ENCODE measurements at places on chromosomes 7 and 10.
A peak's percentile ranks its signal among the peaks of the same experiment; 100 is the strongest.

GRCh38 chr10:50421026-50421719, 169.9 kb upstream of the ASAH2 start:
- DNase-seq, result no peak

DNA sequence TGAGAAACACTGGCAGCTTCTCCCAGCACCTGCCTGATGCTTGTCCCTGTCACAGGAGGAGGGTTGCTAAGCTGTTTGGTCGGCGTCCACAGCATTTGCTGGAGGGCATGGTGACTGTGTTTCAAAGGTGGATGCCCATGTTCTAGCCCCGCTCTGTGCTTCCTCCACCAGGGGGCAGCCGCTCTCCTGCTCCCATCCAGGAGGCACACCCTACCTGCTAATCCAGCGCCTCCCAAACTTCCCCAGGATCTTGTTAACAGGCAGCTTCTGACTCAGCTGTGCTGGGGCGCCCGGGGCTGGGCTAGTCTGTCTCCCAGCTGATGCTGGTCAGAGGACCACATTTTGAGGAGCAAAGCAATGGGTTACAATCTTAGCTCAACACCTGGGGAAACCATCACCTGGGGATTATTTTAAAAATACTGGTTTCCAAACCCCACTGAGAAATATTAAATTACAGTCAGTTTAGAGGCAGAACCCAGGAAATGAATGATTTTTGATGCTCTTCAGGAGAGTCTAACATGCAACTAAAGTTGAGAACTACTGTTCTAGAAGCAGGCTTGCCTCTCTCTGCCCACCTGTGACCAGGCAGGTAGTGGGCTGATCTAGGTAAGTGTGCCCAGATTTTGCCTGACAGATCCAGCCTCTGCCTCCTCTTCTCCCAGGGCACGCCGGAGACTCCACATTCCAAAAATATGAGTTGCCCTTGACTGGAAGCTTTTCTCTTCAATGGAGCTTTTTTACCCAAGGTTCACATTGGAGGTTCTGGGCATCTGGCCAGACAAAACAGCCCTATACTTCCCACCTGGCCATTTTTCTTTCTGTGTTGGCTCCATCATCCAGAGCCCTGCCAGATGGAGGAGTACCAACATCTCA, 92.7 kb upstream of the GPR26 start:
- DNase-seq, result no peak

GRCh38 chr7:152887778-152888177, 128.2 kb downstream of the ACTR3B start:
- DNase-seq, result no peak

- no peak for DNase-seq
These were observed 175.6 kb downstream of the TCF7L2 start for GRCh38 chr10:113125612-113126011.

- DNase-seq, result no peak
These were observed 79.6 kb downstream of the OR13A1 start for GRCh38 chr10:45235798-45236220.

GRCh38 chr10:122078326-122078725, 89.4 kb downstream of the TACC2 start:
- DNase-seq, result no peak

GRCh38 chr7:20185988-20186387, 31.2 kb downstream of the MACC1 start:
- DNase-seq, result no peak

- DNase-seq, result no peak
These were observed 101.0 kb downstream of the LRMDA start for GRCh38 chr10:75532253-75532924.

GRCh38 chr7:156621652-156622051, 18.9 kb upstream of the RNF32 start:
- DNase-seq, result no peak

DNA sequence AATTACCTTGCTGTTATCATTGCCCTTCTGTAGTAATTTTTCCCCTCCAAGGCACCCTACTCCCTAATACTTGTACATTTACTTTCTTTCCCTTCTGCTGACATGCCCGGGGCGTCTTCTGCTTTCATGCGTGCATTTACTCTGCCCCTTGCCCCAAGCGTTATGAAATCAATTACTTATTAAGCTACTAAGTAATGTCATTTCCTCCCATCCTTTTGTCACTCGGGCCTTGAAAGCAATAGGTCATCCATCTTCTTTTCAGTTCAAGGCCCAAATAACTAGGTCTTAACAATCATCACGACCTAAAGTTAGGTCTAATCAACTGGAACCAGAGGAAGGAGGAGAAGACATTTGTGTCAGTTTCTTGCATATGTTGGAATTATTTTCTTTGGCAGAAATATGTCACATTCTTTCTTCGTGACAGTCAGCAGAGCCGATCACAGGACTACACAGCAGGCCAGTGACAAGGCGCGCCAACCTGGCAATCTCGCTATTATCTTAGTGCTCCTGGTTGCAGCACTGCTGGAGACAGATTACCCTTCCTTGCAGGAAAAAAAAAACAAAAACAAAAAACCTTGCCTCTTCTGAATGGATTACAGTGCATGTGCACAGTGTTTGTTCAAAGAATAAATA, 179.2 kb downstream of the RELN start:
- no peak for DNase-seq

DNA sequence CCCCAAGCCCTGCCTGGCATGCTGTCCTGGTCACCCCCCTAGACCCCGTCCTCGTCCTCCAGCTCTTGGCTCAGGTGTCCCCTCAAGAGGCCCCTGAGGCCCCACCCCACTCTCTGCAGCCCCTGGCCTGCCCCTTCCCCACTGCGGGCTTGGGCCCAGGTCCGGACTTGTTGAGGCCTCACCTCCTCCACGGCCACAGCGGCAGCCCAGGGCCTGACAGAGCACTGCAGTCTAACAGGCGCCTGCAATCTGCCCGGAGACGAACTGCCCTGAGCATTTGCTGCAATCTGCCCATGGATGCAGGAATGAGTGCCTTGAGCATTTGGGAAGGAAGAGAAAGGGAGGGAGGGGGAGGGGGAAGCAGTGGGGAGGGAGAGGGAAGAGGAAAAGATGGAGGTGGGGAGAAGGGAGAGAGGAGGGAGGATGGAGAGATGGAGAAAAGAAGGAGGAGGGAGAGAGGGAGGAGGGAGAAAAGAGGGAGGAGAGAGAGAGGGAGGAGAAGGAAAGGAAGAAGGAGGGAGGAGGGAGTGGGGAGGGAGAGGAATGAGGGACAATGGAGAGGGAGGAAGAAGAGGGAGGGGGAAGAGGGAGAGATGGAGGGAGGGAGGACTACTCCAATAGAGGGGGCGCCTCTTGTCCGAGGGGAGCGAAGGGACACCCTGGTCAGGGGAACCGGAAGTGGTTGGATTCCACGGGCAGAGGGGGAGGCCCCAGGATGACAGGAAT, 73.9 kb downstream of the PDGFA start:
- DNase-seq, result no peak

GRCh38 chr7:111540199-111540815, 22.0 kb downstream of the IMMP2L start:
- peak; percentile 39 for DNase-seq

GRCh38 chr7:69654849-69655707, 56.8 kb downstream of the AUTS2 start:
- peak; percentile 79 for DNase-seq

DNA sequence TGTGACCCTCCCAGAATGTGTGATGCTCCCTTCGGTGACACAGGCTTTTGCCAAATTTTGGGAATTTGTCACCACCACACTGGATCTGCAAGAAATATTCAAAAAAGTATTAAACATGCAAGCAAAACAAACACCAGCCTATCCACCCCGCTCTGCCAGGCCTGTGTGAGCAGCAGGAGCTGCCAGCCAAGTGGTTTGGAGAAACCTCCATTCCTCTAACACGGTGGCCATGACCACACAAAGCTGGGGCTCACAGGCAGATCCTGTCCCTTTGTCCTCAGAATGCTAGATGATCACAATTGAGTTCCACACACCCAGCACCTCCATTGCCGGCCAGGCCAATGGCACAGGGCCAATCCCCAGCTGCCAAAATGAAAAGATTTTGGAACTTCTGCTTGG, 261.9 kb upstream of the PPP2R2D start:
- no peak for DNase-seq

- DNase-seq, result no peak
These were observed 266.9 kb downstream of the TNS3 start for GRCh38 chr7:47314728-47315607.

- DNase-seq, result no peak
These were observed 129.9 kb downstream of the NOC3L start for GRCh38 chr10:94232711-94233383.

DNA sequence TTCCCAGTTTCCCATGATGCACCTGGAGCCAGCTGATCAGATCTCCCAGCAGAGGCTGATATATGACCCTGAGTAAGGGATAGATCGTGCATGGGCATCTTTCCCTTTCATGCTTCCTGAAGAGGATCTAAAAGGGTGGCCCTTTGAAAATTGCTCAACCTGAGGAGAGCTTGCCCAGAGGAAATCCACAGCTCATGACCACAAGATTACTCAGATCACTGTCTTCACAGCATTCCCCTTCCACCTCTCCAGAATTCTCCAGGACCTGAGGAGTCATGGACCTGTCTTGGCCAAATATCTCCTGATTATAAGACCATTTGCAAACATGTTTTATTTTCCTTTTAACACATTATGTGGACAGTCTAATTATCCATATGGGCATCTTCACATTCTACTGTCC, 328.1 kb downstream of the LHFPL3 start:
- no peak for DNase-seq

DNA sequence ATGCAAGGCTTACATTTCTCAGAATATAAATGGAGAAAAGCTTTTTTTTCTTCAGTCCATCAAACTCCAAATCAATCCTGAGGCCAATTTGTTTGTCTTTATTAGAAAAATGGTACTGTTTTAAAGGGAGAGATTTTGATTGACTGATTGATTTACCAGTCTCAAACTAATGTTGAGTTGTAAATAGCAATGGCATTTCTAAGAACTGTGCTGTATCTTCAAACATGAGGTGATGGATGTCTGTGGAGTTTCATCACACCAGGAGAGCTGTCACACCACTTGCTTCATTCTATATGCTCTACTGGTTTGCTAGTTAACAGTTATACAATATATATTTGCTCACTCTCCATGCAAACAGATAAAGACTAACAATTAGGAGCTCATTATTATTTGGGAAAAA, 39.0 kb upstream of the LRRTM3 start:
- DNase-seq, result no peak

DNA sequence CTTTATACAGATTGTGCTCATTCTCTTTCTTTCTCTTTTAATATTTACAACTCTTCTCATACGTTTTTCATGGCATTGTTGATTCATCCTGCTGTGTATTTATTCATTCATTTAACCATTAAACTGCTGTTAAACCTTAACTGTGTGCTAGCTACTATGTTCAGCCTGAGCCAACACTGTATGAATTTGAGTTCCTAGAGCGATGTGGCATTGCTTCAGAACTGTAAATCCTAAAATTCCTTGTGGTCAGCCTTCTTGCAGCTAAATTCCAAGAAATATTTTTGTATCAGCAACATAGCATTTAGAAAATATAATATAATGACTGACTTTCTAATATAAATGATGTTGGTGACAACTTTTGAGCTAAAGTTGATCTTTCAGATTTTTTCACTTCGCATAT, 184.7 kb upstream of the FZD1 start:
- no peak for DNase-seq

DNA sequence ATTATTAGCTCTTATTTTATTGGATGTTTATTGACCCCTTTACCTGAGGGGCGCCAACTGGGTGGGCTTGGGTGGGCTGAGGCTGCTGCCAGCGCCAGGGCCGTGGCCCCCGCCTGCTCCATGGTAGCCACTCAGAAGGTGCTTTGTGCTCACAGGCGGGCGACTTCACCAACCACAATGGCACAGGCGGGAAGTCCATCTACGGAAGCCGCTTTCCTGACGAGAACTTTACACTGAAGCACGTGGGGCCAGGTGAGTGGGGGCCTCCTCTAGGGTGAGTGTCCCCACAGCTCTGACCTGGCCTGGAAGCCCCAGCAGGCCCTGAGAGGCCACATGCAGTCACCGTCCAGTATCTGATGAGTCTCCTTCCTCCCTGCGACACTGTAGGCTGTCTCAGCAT, 4.1 kb downstream of the PPIF start:
- DNase-seq, result no peak

DNA sequence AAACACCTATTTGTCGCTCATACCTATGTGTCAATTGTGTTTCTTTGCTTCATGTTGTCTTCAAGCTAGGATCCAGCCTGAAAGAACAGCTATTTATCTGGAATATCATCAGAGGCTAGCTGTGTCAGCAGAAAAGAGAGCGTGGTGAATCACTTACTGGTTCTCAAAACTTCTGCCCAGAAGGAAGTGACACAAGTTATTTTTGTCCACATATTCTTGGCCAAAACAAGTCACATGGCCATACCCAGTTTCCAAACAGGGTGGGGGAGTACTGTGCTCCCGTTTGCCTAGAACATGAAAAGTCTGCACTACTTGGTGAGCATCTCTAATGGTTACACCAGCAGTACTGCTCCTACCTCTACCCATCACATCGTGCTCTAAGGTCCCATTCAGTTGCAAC, 160.9 kb upstream of the CSTF2T start:
- no peak for DNase-seq

DNA sequence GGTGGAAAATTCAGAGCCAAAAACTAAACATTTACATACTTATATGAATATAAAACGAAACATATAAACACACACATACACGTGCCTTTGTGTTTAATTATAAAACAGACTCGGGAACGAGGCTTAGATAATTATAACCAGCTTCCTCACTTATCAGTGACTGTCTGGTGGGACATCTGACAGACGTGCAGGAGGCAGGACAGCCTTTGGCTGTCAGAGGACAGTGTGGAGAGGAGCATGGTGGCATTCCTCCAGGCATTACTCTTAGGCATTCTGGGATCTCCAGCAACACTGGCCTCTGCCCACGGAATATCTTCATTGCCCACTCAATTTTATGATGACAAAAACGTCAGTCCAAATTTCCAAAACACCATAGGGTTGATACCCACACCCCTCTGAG, 262.2 kb upstream of the NFE2L3 start:
- no peak for DNase-seq

DNA sequence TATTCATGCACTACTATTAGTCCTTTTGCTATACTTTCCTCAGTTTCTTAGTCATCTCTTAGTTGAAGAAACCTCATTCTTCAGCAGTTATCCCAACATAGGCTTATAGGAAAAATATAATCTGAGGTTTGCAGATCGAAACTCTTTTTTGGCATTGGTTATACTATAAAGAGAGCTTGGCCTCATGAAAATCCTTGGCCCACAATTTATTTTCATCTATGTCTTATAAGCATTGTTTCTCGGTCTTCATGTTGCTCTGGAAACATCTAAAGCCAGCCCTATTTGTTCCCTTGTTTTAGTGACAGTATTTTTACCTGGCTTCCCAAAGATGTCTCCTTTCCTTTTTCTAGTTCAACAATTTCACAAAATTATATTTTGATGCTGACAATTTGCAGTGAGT, 345.1 kb upstream of the PRKCQ start:
- DNase-seq, result no peak

- no peak for DNase-seq
These were observed 26.2 kb downstream of the CUX1 start for GRCh38 chr7:101843293-101844271.
